ENCODE measurements at places on chromosomes 12 and 14.

DNA sequence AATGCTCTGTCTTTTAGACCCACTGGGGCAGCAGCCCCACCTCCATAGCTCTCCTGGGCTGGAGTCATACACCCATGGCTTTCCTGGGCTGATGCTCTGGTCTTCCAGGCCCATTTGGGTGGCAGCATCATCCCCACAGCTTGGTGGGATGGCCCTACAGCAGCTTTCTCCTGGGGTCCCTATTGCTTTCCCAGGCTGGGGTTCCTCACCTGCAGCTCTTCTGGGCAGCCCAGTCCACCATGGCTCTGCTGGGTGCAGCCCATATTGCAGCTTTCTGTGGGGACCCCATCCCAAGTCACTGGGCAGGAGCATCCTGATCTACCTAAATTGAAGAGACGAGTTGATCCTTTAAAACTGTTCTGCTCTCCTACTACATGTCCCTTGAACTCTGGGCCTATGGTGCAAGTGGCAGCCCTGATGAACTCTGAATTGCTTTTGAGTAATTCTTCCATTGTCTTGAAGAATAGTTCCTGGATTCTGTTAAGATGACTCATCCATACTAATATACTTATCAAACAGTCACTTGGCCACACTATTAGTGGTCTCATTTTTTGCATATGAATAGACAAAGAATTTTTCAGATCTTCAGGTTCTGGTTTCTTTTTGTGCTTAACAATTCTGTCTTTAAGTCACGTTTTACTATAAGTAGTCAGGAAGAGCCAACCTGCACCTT is 390.1 kb downstream of the DPF3 start:
- DNase-seq, result no peak

DNA sequence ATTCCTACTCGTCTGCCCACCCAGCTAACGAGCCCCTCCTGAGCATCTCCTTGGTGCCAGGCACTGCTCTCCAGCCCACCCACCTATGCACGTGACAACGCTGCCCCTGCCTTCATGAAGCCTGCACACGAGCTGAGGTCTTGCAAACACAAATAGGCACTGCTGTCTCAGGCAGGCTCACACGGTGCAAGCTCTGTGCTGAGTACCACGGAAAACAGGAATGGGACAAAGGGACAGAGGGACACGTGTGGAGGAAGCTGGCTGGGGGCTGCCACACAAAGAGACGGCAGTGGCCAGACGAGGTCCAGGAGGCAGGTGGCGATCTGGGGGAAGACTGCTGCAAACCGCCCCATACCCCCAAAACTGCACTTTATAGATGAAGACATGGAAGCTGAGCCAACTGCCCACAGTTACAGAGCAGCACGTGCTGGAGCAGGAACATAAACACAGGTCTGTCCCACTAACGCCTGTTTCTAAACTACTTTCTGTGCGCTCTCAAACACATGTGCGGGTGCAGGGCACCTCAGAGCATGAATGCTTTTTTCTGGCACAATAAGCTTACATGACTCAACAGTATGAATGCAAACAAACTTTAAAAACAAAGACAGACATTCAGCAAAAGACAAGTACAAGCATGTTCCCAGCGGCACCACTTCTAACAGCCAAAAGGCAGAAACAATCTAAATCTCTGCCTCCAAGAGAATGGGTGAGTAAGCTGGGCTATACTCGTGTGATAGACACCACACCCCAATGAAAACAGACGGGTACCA is 64.5 kb downstream of the AMN start:
- no peak for DNase-seq

GRCh38 chr12:39294715-39295114 is 148.2 kb downstream of the KIF21A start:
- DNase-seq, result no peak

DNA sequence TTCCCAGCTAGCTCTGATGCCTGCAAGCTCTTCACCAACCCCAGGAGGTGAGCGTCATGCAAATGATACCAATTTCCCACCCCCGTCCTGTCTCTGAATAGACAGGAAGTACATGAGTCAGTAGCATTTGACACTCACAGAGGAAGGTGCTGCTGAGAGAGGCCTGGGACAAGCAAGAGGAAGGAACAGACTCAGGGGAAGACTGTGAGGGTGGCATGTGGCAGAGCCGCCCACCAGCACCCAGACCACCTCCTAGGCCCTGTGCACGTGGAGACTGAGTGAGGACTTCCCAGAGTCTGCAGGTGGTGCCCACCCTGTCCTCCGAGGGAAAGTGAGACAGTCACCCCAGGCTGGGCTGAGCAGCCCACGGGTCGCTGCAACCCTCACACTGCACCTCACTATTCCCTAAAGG is 199.5 kb upstream of the SFSWAP start:
- peak; percentile 9 for DNase-seq

DNA sequence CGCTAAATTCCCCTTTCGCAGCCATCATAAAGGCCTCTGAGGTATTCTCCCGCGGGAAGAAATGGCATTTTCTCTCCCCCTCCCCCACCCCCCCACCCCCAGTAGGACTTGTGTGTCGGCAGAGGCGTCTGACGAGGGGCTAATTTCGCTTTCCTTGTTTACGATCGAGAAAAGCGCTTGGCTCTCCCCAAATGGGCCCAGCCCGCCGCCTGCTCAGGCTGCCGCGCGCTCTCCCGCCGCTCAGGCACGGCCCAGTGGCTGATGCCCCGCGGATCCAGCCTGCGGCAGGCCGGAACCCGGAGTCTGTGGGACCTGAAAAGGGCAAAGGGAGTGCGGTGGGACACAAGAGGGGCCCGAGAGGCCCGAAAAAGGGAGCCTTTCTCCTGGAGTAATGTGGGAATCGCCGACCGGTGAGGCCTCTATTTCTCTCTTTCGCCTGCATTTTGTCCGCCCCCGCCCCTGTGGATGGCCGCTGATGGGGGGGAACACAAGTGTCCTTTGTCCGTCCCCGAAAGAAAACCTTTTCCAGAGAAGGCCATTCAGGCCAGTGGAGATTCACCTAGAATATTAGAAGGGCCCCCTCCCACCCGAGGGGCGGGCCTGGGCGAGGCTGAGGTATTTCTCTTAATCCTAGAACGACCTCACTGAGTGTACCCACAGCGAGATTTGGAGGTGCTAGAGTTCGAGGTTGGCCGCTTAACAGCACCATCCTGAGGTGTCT is 9.0 kb upstream of the HOXC6 start:
- DNase-seq, result no peak

DNA sequence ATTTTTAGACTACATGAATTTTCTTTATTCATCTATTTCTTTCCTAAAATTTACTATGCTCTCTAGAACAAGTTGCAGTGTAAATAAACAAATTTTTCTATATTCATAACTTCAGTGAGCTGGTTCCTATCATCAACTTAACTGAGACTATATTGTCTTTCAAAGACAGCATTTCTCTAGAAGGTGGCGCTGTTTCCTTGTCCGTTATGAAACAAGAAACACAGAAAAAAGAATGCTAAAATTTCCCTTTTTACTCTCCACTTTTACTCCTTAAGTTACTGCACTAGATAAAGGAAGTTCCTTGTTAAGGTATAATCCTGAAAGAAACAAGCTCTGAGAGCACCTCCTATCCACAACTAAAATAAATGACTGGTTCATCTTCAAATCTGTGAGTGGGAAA is 8.2 kb upstream of the CLEC2A start:
- DNase-seq, result no peak

DNA sequence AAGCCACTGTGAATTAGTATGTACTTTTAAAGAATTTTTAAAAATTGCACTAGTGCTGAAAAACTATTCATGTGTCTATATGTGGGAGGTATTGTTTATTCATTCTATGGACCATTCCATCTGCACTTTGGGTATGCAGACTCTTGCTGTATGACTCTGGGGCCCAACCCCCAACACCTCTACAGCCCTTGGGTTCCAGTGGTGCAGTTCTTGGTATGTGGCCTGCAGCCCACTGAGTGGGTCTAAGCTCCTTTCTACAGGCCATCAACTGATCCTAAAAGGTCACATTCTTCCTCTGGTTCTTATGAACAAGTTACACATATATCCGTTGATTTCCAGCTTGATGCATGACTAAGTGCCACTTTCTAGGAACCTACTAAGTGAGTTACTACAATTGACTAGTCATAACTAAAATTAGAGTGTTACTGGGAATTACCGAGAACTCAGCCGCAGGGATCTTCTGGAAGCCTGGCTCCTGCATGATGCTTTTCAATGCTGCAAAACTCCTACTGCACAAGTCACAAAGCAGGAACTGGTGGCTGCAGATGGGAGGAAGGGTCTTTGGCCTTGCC is 62.4 kb upstream of the MED13L start:
- DNase-seq, result no peak

- DNase-seq, result no peak
These were observed 4.5 kb upstream of the HDAC7 start for GRCh38 chr12:47824198-47824597.

DNA sequence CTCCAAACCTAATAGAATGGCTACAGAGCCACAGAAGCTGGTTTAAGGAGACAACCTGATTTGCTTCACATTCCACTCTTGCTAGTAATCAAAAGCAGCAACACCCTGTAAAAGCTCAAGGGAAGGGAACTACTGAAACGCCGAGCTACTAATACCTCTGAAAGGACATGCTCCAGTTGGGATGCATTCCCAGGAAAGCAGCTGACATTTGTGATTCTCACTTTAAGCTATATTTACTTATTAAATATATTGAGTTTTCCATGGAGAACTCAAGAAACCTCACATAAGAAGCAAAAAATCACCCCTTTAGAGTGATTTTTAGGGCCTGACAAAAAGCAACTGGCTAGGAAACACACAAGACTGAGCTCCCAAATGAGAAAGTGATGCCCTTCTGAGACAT is 1073.0 kb upstream of the FLRT2 start:
- no peak for DNase-seq

GRCh38 chr14:92247341-92247740 is 75.6 kb upstream of the SLC24A4 start:
- DNase-seq, result no peak

DNA sequence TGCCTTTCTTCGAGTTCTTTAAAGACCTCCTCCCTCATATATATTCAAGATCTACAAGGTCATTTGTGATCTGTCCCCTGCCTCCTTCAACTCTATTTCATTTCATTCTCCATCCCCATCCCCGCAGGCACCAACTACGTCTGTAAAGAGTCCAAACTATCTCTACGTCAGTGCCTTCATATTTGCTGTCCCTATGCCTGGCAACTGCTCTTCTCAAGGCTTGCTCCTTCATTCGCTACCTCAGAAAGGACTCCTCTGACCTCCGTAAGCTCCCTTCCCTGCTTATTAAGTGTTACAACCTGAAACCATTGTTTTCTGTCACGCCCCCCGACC is 650 bp downstream of the LLPH start:
- no peak for DNase-seq

DNA sequence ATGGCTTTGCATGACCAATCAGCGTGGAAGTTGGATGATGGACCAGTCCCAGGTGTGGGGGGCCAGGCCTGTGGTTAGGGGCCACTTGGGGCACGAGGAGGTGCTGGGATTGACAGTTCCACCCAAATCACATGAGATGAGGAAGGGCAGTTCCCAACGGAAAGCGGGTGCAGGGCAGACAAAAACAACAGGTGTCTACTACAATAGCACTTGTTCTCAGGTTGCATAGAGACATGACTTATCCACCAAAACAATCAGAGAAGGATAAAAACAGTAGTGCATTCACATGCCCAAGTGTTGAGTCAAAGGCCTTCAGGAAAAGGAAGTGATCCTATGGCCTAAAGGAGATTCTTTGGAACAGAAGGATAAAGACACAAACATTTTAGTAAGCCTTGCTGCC is 14.6 kb upstream of the EIF2B2 start:
- DNase-seq, result no peak

DNA sequence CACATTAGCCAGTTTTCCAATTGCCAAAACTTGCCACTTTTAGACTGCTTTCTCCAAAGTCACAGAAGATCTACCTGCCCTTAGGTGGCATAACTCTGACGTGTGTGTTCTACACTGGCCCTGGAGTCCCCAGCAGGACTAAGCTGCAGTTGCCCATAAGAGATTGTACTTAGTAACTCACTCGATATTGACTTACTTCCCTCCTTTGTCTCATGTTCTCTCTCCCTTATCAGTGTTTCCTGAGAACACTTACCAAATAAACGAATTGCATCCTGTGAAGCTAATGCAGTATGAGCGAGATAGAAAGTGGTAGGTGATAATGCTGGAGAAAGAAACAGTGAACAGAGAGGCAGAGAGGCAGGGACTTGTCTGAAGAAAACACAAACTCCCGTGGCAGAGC is 117.2 kb downstream of the NUAK1 start:
- DNase-seq, result no peak

- DNase-seq, result no peak
These were observed 34.1 kb upstream of the TDRD9 start for GRCh38 chr14:103894034-103894722.

DNA sequence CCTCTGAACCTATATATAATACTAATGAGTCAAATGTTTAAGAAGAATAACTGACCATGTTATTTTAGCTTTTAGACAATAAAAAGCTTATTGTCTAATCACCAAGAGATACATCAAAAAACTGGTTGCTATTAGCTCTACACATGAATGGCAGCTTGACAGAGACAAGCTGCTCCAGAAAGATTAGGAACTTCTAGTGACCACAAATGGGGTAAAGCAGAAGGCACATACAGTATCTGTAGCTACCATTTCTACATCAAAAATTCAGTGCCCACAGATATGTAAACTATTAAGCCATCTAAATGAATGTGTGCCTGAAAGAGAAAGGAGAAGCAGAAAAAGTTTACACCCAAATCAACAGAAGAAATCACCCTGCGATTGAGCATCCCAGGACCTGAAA is 2.4 kb downstream of the AREL1 start:
- DNase-seq, result no peak

GRCh38 chr14:68681256-68682011 is 111.4 kb downstream of the ZFP36L1 start:
- DNase-seq, result no peak

DNA sequence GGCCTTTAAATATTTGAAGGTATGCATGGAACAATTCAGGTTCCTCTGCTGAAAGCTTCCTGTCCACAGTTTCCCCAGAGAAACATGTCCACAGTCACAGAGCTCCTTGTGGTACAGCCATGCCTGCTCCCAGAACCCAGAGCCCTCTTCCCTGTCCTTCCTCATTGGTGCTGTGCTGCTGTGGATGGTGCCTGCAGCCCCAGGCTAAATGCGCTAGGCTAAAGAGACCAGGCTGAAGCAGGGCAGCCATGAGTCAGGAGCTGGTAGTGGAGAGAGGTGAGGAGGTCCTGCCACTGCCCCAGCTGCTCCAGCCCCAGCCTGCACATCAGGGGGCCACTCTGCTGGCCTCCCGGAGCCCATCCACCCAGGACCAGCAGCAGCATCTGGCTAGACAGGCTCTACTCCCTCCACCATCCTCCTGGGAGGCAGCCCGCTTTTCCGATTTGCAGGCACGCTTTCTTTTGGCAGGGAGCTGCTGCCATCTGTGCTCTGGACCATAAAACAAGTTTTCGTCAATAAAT is 65.4 kb upstream of the DDX11 start:
- DNase-seq, result no peak

Measured in stimulated activated CD8-positive, alpha-beta memory T cell treated with anti-CD3 and anti-CD28 coated beads, Interleukin-7, amount 100 ng/mL, for 48 hours (primary cell).